ENCODE measurements at places on chromosomes 1 and 21.

DNA sequence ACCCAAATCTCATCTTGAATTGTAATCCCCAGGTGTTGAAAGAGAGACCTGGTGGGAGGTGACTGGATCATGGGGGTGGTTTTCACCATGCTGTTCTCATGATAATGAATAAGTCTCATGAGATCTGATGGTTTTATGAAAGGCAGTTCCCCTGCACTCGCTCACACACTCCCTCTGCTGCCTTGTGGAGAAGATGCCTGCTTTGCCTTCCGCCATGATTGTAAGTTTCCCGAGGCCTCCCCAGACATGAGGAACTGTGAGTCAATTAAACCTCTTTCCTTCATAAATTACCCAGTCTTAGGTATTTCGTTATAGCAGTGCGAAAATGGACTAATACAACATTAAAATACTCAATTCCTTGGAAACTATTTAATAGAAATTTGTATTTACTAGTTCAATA is 99.2 kb downstream of the PROX1 start:
- no peak for DNase-seq

DNA sequence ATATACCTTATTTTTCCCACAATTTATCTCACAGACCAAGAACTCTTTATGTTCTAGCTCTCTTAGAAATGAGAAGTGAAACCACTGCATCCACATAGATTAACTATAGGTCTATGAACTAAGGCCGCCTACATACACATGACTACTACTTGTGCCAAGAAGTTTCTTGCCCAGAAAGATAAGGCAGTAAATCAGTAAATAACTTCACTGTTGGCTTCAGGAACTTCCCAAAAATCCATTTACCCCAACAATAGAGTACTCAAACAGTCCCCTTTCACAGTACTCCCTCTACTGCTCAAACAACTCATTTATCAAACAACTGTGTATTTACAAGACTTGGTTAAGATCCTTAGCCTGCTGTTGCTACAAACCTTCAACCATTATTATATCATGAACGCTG is 96.5 kb downstream of the NME7 start:
- DNase-seq, result no peak

- no peak for DNase-seq
Observed at GRCh38 chr1:155968670-155969069, 9.7 kb downstream of the ARHGEF2 start.

DNA sequence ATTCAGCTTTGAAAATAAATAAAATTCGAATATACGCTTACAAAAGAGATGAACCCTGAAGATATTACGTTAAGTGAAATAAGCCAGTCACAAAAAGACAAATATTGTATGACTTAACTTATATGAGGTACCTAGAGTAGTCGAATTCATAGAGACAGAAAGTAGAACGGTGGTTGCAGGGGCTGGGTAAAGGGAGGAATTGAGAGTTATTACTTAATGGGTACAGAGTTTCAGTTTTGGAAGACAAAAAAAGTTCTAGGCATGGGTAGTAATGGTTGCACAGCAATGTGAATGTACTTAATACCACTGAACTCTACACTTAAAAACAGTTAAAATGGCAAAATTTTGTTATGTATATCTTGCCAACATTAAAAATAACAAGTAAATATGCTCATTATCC is 48.6 kb upstream of the ZNHIT6 start:
- no peak for DNase-seq

DNA sequence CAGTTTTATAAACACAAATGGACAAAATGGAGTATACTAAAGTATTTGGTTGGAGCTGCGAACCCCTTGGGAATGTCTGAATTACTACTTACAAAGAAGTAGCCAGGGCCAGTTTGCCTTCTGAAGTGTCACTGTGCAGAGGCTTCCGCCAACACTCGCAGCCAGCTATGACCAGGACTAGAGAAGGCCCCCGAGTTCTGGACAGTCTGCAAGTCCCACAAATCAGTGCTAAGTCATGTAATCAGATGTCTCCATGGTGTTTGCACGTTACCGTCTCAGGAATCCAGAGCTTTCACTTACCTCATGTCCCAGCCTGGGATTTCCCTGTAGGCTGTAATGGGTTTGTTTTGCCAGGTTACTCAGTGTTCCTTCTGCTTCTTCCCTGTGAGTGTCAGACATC is 106.6 kb upstream of the SPAG17 start:
- no peak for DNase-seq

DNA sequence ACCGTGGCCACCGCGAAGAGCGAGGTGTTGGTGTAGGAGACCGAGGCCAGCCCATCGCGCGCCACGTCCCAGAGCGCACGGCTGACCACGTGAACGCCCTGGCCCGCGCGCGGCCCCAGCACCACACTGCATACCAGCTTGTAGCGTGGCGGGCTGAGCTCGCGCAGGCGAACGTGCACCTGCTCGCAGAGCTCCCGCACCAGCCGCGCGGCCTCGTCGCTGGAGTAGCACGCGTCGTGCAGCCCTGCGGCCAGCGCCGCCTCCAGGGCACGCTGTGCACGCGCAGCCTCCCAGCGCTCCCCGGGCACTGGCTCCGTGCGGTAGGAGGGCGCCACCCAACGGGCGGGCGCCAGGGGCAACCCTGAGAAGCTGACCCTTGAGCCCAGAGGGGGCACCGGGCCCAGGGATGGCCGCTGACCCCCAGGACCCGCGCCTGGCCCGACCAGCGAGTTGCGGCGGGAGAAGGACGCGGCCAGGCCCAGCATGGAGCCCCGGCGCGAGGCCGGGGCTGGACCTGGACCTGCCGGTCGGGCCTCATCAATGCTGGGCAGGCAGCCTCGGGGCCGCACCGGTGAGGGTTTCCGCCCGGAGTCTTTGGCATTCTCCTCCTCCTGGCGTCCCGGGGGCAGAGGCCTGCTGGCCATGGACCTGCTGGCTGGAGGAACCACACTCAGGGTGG is 987 bp downstream of the DYNLT4 start:
- no peak for DNase-seq

- DNase-seq, result no peak
Observed at GRCh38 chr1:94713472-94714141, 106.5 kb upstream of the SLC44A3 start.

DNA sequence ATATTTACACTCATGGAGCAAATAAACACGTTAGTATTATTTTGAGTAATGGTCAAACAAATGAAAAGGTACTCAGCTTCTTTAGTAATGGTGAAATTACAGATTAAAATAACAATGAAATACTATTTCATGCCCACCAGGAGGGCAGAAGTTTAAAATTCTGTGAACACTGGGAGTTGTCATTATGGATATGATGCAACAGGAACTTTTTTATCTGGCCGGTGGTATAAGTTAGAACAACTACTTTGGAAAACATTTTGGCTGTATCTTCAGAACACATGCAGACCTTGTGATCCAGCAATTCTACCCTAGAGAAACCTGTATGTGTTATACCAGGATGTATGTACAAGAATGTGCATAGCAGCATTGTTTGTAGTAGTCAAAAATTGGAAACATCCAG is 23.2 kb upstream of the PPP1R8 start:
- no peak for DNase-seq

GRCh38 chr1:163178628-163179027 is 24.1 kb downstream of the RGS5 start:
- DNase-seq, result no peak

GRCh38 chr1:46372431-46372830 is 21.7 kb upstream of the FAAH start:
- no peak for DNase-seq

GRCh38 chr1:88985032-88985431 is 7.4 kb downstream of the KYAT3 start:
- DNase-seq, result no peak

DNA sequence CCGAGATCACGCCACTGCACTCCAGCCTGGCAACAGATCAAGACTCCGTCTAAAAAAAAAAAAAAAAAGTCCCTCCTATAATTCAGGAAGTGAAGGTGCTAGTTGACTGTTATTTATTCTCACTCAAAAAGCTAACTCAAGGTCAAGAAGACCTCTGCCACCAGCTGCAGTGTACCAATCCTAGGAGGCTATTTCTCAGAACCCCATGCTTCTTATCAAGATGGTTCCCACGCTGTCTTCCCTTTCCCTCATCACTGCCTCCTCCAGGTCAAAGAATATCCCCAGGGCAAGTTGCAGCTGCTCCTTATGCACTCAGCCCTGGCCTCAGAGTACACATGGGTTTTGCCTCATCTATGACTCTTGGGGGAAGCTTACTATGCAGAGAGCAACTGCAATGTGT is 53.6 kb downstream of the RERE start:
- no peak for DNase-seq

- no peak for DNase-seq
Observed at GRCh38 chr21:27043377-27043776, 76.5 kb upstream of the ADAMTS5 start.

DNA sequence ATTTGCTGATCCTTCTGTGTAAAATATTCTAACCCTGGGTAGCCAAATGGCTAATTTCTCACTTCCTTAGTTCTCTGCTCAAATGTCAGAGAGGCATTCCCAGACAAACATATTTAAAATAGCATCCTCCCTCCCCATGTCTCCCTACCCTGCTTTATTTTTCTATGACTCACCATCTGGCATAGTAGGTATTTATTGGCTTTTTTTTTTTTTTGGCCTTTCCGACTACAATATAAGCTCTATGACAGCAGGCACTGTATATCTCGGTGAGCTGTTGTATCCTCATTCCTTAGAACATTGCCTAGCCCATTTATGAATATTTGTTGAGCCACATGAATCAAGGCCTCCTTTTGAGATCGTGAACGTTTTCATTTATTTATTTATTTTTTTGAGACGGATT is 1.5 kb upstream of the NEK7 start:
- DNase-seq, result no peak

DNA sequence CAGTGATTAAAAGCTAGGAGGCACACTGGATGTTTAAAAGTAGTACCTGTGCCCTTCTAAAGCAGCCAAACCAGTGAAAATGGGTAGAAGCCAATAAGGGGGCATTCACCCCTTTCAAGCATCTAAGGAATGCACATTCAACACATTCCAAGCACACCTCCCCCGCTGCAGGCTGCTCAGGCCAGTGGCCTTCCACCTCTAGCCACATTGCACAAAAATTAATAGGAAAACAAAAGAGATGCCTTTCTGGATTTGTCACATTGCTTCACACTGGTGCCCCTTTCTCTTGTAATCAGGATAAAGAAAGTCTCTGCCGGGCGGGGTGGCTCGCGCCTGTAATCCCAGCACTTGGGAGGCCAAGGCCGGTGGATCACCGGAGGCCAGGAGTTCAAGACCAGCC is 834.0 kb downstream of the USP25 start:
- no peak for DNase-seq

DNA sequence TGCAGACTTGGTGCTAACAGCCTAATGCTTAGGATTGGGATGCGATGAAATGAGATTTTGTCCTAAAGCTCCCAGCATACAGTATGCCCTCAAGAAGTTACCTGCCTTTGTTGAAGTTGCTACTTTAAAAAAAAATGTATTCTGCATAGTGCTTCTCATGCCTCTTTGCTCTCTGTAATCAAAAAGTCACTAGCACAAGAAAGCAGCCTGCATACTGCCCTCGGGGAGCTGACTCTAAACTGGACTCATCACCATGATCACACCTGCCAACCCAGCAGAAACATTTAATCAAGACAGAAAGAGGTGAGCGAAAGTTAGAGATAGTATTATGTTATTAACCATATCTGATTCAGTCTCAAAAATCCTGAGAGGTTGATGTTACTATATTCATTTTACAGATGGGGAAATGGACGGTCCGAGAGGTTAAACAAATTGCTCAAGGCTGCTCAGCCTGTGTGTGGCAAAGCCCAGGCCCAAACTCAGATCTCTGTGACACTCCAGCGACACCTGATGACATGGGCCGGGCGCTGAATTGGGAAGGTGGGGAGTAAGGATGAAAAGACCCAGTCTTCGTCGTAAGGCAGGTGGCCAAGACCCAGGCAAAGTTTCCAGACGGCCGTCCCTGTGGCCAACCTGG is 1.1 kb downstream of the BATF3 start:
- DNase-seq, result no peak

DNA sequence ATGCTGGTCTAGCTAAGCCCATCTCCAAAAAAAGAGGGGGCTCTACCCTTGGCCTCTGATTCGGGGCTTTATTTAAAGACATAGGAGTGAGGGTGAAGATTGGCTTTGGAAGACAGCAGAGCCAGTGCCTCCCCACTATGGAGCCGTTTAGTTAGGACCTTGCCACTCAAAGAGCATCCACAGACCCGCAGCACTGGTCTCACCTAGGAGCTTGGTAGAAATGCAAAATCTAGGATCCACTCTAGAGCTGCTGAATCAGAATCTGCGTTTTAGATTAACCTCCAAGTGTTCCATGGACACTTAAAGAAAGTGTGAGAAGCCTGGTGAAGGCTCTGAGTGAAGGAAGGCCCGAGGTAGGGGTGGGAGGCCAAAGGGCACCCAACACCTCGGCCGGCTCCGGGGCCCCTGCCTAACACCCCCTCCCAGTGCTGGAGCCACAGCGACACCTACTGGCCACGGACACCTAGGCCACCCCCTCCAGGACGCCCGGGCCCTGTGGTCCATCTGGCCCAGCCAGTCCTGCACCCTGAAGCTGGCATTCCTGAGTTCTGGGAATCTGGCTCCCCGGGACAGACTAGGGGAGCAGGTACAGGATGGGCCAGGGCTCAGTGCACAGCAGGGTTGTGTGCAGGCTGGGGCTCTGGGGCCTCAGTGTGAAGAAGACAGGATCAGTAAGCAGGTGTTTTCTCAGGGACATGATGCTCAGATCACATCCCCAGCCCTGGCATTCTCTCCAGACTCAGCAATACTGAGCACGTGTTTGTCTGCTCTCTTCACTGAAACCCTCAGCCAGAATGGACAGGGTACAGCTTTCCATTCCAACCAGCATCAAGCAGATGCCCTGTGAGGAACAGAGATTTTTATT is 79.2 kb downstream of the TMEM53 start:
- peak; percentile 61 for DNase-seq

DNA sequence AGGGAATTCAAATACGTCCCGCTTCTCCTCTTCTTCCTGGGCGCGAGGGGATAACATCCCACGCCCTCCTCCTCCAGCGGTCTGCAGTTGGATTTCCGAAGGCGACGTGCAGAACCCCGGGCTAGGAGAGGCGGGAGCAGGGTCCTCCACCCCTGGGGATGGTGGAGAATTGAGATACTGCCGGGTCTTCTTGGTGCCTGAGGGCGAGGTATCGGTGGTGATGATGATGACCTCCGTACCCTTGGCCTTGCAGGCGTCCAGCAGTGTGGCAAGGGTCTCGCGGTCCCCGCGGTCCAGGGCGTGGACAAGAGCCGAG is 3.2 kb upstream of the LIX1L start:
- DNase-seq, result no peak

- DNase-seq, result peak; percentile 43
Observed at GRCh38 chr1:9629445-9630201, 21.9 kb upstream of the PIK3CD start.

DNA sequence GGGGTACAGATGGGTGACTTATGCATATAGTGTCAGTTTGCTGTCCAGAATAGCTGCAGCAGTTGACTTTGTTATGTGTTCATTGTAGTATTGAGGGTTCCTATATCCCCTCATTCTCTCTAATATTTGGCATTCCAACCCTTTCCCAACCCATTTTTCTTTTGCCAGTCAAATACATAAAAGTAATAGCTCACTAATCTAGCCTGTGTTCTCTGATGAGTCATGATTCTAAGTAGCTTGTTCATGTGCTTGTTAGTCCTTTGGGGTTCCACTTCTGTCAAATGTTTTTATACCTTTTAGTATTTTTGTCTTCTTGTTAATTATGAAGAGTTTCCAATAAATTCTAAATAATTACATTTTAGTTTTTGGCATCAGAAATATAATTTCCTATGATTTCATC is 99.2 kb upstream of the MROH9 start:
- no peak for DNase-seq
